Kidney glomerular epithelial cell (primary cell): ENCODE measurements at places on chromosomes 3 and 15.
A peak's percentile ranks its signal among the peaks of the same experiment; 100 is the strongest.

DNA sequence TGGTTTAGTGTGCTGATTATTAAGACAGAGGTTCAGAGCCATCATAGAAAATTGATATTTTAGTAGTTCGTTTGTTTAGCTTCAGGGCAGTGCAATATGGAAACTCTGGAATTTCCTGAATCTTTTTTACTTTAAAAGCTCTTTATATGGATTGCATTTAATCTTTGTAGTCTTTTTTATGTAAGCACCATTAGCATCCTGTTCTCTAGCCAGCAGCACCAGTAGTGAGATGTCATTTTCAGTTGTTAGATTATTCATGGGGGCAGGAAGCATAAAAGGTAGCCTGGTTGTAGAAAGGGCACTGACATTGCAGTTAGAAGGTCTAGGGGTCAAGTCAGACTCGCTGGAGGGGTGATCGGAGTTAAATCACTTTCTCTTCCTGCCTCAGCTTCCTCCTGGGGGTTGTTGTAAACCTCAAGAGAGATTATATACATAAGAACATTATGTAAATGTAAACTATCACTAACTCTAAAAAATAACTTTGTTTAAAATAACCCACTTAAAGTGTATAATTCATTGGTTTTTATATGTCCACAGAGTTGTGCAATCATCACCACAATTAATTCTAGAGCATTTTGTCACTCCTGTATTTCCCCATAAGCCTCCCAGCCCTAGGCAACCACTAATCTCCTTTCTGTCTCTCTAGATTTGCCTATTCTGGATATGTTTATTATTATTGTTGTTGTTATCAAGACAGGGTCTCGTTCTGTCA is 31.4 kb upstream of the ITPKA start:
- no peak for DNase-seq

DNA sequence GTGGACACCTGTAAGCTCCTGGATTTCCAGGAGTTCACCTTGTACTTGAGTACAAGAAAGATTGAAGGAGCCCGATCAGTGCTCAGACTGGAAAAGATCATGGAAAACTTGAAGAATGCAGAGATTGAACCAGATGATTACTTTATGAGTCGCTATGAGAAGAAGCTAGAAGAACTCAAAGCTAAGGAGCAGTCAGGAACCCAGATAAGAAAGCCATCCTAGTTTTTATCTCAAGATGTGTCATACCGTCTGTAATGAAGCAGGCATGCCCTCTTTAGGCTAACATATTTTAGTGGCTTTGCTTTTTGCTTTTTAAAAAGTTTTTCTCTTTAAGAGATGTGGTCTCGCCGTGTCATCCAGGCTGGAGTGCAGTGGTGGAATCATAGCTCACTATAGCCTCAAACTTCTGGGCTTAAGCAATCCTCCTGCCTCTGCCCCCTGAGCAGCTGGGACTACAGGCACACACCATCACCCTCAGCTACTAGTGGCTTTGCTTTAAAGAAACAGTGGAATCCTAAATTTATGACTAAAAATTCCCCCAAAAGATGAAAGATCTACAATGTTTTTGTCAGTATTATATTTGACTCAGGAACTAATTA is 28.1 kb downstream of the EXOG start:
- no peak for DNase-seq

GRCh38 chr3:127325629-127325961 is 37.7 kb upstream of the PRR20G start:
- no peak for DNase-seq

DNA sequence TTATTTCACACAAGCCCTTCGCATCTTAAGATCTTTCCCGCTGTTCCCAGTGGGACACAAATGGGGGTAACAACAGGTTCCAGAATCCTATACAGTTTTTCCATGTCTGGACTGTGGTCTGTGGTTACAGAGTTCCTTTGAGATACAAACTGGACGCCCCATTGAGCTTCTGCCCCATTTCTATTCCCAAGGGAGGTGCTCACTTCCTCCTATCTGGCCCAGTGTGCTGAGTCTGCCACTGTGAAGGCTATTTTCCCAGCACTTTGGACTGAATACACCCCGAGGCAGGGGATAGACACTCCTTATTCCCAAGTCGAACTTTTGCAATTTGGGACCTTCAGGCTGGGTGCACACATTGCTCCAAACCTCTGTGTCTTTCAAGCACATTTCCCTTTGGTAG is 44.0 kb downstream of the MESD start:
- DNase-seq: no peak

GRCh38 chr3:13538520-13539291 is 10.2 kb upstream of the FBLN2 start:
- no peak for DNase-seq

DNA sequence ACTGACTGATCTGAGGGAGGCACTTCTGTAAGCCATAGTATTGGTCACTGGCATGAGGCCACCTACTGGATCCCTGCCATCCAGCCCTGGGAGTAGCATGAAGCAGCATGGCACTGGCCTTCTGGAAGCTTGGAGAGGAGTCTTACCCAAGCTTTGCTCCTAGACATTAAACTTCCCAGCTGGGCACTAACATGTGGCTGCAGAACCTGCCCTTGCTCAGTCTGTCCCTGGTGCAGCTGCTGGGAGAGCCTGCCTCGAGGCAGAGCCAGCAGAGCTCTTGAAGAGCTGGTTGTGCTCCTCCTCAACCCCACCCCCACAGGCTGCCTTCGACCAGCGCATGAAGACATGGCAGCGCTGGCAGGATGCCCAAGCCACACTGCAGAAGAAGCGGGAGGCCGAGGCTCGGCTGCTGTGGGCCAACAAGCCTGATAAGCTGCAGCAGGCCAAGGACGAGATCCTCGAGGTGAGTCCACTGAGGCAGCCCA is 17.1 kb upstream of the SNX22 start:
- no peak for DNase-seq

GRCh38 chr3:58835086-58835485 is 168.5 kb upstream of the FAM3D start:
- DNase-seq: peak; percentile 64

- DNase-seq: peak; percentile 54
These were observed 10.9 kb downstream of the TM2D3 start for GRCh38 chr15:101641129-101641764.

- no peak for DNase-seq
These were observed 557.2 kb downstream of the TUSC7 start for GRCh38 chr3:117266806-117267205.

GRCh38 chr15:36777926-36778325 is 198.5 kb downstream of the CDIN1 start:
- no peak for DNase-seq

GRCh38 chr3:23754215-23754614 is 51.5 kb upstream of the UBE2E1 start:
- DNase-seq: no peak

- peak; percentile 61 for DNase-seq
These were observed 52.1 kb downstream of the ITGB5 start for GRCh38 chr3:124834723-124835718.

GRCh38 chr3:72178463-72179106 is 393.6 kb upstream of the PROK2 start:
- DNase-seq: no peak

DNA sequence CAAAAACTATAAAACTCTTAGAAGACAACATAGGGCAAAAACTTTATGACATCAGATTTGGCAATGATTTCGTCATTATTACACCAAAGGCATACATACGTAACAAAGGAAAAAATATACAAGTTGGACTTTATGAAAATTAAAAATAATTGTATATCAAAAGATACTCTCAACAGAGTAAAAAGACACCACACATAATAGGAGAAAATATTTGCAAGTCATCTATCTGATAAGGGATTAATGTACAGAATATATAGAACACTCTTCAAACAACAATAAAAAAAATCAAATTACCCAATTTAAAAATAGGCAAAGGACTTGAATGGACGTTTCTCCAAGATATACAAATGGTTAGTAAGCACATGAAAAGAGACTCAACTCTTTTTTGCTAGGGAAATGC is 77.5 kb downstream of the RPL39L start:
- DNase-seq: no peak

DNA sequence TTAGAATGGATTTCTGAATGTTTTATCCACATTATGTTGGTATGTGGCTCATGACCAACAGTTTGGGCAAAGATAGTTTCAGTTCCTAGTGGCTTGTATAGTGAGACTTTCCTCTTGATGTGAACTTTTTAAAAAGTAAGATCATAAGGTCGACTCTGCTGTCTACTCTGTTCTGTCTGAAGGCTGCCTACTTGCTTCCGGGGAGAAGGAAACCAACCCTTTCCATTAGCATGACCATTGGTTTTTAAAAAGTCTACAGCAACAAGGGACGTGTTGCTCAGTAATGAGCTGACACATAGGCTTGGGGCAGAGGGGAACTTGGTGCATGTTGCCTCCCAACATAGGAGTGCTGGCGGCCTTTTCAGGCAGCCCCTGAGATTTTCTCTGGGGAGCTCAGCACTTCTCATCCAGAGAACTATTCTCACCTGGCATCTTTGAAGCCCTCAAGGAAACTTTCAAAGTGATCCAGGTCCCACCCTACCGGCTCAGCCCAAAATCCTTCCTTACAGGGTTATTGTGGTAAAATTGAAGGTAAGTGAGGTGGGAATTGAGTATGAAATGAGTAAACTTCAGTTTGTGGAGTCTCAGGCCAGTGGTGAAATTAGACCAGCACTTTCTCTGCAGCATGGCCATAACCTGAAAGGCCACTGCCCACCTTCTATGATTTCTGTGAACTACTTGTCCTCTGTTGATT is 30.6 kb downstream of the PSMD6 start:
- no peak for DNase-seq

GRCh38 chr15:90178468-90179435 is 22.4 kb upstream of the SEMA4B start:
- no peak for DNase-seq

- peak; percentile 88 for DNase-seq
These were observed 6.2 kb downstream of the MELTF start for GRCh38 chr3:197023241-197023997.

GRCh38 chr3:170644711-170645110 is 58.8 kb upstream of the SLC7A14 start:
- no peak for DNase-seq

DNA sequence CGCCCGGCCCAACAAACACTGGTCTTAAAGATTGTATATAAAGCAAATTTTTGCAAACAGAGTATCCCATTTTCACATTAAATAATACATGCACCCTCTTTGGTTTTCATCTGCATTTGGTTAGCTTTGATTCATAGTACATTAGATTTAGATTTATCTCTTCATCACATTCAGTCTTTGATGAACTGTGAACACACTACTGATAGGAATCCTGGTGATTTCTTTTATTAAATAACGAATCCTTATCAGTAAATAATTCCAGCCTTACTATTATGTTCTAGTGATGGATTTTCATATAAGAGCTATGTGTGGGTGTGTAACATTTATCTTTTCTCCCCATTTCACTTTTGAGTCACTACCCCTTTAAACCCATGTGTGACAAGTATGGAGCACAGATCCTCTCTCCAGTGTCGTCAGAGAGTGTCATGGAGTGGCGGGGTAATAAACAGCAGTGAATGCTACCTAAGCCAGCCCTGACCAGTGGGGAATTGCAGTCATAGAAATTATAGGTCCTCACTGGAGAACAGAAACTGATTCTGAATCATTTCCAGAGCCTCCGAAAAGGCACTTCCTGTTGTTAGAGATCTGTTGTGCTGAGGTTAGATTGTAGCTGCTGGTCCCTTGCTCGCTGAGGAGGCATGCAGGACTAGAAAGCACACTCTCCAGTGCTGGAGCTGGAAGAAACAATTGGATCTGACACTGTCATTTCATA is 22.0 kb downstream of the SLC7A14 start:
- DNase-seq: no peak

GRCh38 chr3:185582871-185583270 is 3.2 kb upstream of the SENP2 start:
- DNase-seq: no peak

DNA sequence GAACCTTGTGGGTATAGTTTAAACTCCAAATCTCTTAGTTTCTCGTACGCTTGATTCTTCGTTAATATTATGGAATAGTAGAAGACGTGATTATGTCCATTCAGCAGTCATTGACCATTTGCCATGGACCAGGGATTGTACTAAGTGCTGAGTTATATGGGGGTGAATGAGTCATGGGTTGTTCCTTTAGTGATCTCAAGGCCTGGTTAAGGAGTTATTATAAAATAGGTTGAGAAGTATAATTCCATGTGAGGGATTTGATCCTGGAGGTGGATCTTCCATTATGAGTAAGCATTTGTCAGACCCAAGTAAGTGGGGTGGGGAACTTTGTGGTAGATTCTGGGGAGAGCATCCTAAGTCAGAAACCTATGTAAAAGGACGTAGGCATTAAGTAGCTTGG is 15.4 kb downstream of the NR2C2 start:
- no peak for DNase-seq

DNA sequence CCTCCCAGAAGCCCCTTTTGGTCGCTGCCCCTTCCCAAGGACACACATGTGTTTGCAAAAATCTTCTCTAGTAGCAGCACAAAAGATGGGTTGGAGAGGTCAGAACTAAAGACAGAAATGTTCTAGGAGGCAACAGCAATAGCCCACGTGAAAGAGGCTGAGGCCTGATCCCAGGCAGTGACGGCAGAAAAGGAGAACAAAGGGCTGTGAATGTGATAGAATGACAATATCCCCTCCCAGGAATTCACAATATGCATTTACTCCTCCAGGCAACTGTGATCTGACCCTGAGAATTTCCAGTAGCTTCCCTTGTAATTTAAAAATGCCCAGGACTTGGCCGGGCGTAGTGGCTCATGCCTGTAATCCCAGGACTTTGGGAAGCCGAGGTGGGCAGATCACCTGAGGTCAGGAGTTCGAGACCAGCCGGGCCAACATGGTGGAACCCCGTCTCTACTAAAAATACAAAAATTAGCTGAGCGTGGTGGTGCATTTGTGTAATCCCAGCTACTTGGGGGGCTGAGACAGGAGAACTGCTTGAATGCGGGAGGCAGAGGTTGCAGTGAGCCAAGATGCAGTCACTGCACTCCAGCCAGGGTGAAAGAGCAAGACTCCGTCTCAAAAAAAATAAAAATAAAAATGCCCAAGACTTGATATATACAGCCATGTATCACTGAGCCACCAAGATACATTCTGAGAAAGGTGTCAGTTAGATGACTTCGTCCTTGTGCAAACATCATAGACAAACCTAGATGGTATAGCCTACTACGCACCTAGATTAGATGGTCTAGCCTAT is 43.6 kb upstream of the PIAS1 start:
- DNase-seq: no peak

DNA sequence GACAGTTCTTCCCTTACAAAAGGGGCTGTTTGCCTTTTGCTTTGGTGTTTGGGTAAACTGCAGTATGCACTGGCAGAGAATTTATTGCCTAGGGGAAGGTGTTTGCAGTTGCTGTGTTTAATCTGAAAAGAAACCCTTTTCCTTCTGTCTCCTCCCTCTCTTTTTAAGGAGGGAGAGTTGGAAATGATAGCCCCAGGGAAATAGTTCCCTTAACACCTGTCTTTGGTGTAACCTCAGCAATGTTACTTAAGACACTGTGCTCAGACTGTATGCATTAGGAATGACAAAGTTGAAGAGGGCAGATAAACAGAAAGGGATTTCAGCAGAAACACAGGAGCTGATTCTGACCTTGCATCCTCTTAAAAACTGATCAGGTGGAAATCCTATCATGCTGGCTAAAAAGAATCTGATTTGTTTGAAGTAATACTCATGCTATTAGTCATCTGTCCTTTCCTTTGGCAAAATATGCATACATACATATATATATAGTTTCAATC is 125.4 kb downstream of the TP63 start:
- DNase-seq: peak; percentile 3

- no peak for DNase-seq
These were observed 419.3 kb downstream of the MAGI1 start for GRCh38 chr3:65619451-65619881.

GRCh38 chr15:74243431-74243830 is 7.3 kb downstream of the CCDC33 start:
- no peak for DNase-seq
